Glomerular endothelial cell (primary cell): ENCODE measurements at places on chromosomes 12 and 14. TPM values are rescaled to one million over a fixed set of nuclear protein-coding genes. Genes with fewer than 3 reads are reported as not detected.

- no peak for DNase-seq
Measured at GRCh38 chr12:22029991-22030390, 16.0 kb upstream of the CMAS start.

- DNase-seq: no peak
Measured at GRCh38 chr12:119229837-119230236, 51.1 kb downstream of the HSPB8 start.

DNA sequence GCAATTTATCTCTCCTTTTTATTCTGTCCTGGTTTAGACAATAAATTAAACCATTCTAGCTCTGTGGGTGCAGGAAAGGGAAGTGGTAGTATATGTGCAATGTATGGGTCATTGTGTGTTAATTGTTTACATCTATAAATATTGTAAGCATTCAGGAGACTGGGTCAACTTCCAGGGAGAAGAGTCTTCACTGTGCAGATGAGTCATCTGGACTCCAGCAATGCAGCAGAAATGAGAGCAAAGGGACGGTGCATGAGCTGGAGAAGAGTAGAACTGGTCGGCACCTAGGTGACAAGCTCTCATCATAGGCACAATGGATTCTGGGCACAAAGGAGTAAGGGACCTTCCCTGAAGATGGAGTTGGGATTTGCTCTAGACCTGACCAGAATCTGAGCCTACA lies 211.1 kb upstream of the DAAM1 start:
- DNase-seq: no peak

DNA sequence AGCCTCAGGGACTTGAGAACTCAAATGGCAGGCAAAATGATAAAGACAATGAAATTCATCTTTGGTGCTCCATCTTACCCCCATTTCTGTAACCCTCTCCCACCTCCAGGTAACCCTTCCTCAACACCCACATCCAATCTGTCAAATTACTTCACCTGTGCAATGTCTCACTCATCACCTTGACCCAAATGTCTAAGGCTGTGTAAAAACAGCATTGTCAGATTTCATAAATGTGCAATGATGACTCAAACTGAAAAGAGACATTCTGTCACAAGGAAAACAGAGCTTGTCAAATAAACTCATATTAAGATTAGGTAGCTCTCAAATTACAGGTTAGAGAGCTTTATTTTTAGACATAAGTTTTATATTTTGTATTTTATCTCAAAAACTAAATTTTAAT lies 19.9 kb upstream of the COCH start:
- no peak for DNase-seq

DNA sequence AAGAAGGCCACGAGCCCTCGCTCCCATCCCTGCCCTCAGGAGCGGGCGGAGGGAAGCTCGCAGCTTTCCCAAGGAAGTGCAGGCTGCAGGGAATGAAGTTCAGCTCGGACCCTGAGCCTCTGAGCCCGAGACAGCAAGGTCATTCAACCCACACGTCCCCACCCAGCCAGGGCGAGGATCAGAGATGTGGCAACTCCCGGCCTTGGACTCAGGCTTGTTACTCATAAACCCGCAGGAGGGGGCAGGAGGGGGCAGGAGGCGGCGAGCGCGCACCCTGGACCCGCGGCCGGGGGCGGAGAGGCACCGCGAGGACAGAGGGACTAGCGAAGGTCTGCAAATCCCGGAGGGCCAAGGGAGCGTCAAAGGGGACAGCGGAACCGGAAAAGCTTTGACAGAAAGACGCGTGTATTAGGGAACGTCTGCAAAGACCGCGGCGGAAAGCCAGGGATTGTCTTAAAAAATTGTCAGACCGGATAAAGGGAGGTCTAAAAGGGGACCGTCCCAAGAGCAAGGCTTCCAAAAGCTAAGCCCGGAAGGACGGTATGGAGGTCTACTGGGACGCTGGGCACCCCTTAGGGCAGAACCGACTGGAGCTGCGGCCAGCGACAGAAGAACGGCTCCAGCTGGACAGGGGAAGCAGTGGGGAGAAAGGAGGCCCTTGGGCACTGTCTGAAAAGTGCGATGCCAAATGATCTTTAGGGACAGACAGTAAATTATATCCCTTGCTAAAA lies 611 bp upstream of the DCAF11 start:
- peak; percentile 47 for DNase-seq

DNA sequence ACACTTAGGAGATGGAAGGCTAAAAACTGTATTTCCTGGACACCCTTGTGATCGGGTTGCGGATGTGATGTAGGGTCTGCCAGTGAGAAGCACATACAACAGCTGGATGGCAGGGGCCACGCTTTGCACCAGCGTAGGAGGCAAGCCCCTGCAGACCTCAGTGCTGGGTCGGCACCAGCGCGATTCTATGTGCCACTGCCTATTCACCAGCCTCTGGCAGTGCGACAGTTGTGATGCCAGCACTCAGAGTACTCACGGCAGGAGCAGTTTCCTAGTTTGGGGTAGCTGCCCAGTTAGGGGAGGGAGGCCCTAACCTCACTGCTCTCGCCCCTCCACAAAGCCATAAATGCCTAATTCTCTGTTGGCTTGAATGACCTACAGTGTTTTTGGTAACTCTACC lies 31.6 kb downstream of the SPTLC2 start:
- DNase-seq: no peak

GRCh38 chr12:92147491-92147890 lies 1.8 kb upstream of the BTG1 start:
- DNase-seq: no peak

GRCh38 chr12:85301051-85301450 lies 21.0 kb downstream of the ALX1 start:
- no peak for DNase-seq

The CFAP251 gene
- total RNA-seq: 3.0 and 13.5 TPM in 2 replicates

The PZP gene
- total RNA-seq: 0.24 and 0.70 TPM in 2 replicates

The ARPC3 gene
- total RNA-seq: 667 and 1,344 TPM in 2 replicates

The C1R gene
- total RNA-seq: 1.4 and 3.9 TPM in 2 replicates

The SLC39A2 gene
- total RNA-seq: not detected in 2 replicates

The KRT6C gene
- total RNA-seq: not detected in 2 replicates

The ADCK1 gene
- total RNA-seq: 7.2 and 12.7 TPM in 2 replicates
